ENCODE measurements at places on chromosomes 11 and 22. TPM values are rescaled to one million over a fixed set of nuclear protein-coding genes. Genes with fewer than 3 reads are reported as not detected.

DNA sequence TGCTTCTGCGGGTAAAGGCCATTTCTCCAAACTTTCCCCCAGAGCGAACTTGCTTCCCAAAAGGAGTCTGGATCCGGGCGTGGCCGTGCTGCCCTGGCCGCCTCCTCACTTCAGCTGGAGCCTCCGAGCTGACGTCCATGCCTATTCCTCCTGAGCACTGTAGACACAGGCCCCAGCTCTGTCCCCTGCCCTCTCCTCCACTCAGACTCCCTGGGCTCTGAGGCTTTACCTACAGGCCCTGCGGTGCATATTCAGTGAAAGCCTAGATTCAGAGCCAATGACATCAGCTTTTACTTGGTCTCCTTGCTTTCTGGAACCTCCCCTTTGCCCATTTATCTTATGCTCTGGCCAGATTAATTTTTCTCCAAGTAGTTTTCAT, 9.7 kb downstream of the LRP5 start:
- no peak for DNase-seq

- no peak for DNase-seq
Measured at GRCh38 chr22:47794851-47795250, 1032.4 kb downstream of the TBC1D22A start.

- no peak for DNase-seq
Measured at GRCh38 chr11:44597358-44598012, 32.0 kb downstream of the CD82 start.

DNA sequence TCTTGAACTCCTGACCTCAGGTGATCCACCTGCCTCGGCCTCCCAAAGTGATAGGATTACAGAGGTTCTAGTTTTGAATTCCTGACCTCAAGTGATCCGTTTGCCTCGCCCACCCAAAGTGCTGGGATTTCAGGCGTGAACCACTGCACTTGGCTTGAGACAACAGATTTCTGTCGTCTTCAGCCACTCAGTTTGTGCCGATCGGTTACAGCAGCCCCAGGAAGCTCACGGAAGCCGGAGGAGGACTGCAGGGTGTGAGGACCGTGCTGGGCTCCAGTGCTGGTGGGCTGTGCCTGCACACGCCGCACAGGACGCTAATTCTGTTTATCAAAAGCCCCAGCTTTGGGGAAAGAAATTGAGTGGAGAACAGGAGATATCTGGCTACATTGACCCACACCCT, 82.0 kb downstream of the CELSR1 start:
- no peak for DNase-seq

GRCh38 chr22:17258015-17258787, 39.0 kb upstream of the ADA2 start:
- peak; percentile 92 for DNase-seq

DNA sequence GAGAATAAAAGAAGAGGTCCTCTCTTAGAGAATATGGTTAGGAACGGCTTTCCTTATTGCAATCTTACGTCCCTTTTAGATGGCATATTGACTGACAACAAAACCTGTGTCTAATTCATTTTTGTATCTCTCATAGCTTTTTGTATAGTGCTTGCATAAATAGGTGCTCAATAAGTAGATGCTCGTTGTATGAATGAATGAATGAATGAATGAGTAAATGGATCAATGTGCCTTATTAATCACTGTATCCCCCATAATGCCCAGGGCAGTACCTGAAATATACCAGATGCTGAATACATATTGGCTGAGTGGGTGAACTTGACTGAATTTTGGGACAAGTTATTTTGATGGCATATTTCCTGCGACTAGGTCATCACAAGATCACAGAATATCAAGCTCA, 97.9 kb downstream of the SERGEF start:
- no peak for DNase-seq

GRCh38 chr11:78166855-78167469, 21.5 kb downstream of the KCTD21 start:
- DNase-seq, result no peak

DNA sequence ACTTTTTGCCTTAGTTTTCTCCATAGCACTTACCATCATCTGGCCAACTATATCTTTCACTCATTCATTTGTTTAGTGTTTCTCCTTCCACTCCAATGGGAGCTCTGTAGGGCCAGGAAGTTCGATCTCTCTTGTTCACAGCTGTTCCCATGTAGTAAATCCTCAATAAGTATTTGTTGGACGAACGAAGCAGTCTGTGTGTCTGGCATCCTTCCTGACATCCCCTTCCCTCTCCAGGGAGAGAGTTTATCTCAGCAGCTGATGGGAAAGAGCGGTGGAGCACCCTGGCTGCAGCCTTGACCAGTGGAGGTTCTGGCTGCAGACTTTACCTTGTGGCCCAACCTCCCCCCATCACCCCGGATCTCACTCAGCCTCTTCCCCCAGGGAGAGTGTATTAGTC, 141.7 kb downstream of the CHST1 start:
- DNase-seq, result no peak

DNA sequence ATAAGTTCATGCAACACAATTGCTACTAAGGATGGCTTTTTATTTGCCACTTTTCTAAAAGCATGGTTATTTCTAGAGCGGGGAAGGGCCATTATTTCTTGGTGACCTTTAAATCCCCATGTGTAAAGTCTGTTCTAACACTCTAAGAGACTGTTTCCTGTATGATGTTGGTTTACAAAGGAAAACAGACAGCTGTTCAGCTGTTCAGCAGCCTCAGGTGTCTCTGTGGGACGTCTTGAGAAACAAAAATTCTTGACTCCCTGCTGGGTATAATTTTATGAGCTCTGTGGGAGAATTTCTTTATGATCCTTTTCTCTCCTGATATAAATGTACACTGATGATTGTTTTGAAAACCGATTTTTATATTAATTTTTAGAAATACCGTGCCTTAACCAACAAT, 13.9 kb downstream of the MUC15 start:
- no peak for DNase-seq

DNA sequence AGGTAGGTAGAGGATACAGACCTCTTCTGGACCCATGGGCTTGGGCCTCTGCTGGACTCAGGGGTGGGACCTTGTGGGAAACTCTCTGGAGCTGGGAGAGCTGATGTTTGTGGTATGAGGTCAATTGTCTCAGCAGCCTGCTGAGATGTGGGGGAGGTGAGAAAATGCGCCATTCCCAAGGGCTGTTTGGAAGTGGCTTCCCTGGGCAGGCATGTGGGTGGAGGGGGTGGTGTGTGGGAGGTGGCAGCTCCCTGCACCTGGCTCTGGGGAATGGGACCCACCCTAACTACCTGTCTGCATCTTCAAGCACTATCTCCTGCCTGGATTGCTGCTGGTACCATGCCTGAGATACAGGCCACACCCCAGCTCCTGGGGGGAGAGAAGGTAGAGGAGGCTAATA, 97.4 kb upstream of the THY1 start:
- no peak for DNase-seq

The CDON gene
- total RNA-seq, result 1.9 TPM

The LRRC32 gene
- 8.6 TPM for total RNA-seq

The SLC17A6 gene
- not detected for total RNA-seq

The RAC2 gene
- total RNA-seq, result 540 TPM

The PCSK7 gene
- 160 TPM for total RNA-seq

The OR6T1 gene
- total RNA-seq, result not detected
